ENCODE measurements at places on chromosomes 11 and 22.
A peak's percentile ranks its signal among the peaks of the same experiment; 100 is the strongest.

- no peak for DNase-seq
These were observed 37.9 kb upstream of the PRR5 start for GRCh38 chr22:44664149-44664548.

- DNase-seq: no peak
These were observed 72.2 kb downstream of the CWF19L2 start for GRCh38 chr11:107385361-107385981.

DNA sequence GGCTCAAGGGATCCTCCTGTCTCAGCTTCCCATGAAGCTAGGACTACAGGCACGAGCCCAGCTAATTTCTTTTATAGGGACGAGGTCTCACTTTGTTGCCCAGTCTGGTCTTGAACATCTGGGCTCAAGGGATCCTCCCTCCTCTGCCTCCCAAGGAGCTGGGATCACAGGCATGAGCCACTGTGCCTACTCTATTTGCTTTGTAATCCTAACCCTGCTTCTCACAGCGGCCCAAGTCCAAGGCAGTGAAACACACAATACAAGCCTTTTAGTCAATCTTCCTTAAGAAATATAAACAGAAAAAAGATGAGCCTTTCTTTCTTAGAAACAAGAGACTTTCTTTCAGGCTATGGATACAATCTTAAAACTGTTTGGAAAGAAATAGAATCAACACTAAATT is 115.2 kb upstream of the SORL1-AS1 start:
- no peak for DNase-seq

DNA sequence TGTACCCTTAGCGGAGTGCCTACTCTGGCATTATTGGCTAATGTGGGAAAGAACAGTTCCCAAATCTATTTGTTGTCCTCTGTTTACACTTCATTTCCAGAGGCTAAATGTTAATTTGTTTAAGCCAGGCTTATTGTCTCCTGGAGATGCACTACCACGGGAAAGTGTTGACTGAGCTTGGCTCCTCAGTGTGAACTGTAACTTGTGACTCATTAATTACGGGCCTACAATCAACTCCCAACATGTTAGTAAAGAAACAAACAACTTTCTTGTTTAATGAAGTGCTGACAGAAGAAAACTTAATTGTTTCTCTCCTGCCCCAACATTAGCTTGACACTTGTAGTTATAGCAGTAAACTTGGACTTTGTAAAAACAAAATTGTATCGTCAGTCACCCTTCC is 130.4 kb downstream of the ATXN10 start:
- no peak for DNase-seq

DNA sequence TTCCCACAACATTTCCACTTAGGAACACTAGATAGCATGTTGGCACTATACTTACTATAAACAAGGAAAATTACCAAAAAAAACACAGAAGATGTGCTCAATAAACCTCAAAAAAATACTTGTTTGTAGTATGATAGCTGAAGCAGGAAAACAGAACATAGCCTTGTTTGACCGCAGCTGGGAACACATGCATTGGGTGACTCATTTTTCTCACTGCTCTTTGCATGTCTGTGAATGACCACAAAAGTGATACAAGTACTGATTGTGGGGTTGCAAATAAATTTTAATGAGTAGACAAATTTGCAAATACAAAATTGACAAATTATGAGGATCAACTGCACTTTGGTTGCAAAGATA is 22.8 kb upstream of the GUCY1A2 start:
- no peak for DNase-seq

GRCh38 chr11:65157336-65157735 is 12.7 kb upstream of the SPDYC start:
- no peak for DNase-seq

DNA sequence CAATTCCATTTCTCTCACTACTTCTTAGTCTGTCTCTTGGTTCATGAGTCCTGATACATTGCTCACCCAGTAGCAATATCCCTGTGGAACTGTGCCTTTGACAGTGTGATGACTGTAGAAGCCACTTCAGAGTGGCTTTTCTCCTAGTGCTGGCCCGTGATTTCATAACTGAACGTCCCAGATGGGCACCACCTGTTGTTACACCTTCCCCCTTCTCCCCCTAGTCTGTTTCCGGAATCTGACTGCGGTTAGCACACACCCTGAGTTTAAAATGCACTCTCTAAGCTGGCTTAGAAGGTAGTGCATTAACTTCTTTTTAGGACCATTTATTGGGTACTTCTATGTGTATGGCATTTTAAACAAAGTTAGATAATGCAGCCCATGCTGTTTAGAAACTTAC is 83.0 kb downstream of the ALX4 start:
- DNase-seq: no peak

DNA sequence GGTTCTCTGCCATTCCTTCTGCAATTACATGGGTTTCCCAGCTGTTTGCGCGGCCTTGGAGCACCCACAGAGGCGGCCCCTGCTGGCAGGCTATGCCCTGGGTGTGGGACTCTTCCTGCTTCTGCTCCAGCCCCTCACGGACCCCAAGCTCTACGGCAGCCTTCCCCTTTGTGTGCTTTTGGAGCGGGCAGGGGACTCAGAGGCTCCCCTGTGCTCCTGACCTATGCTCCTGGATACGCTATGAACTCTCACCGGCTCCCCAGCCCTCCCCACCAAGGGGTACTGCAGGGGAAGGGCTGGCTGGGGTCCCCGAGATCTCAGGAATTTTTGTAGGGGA is 2.6 kb downstream of the RCE1 start:
- no peak for DNase-seq

GRCh38 chr22:37077802-37078448 is 26.4 kb downstream of the KCTD17 start:
- DNase-seq: peak; percentile 26

- DNase-seq: peak; percentile 73
These were observed 36.5 kb upstream of the ANKK1 start for GRCh38 chr11:113351068-113351450.

DNA sequence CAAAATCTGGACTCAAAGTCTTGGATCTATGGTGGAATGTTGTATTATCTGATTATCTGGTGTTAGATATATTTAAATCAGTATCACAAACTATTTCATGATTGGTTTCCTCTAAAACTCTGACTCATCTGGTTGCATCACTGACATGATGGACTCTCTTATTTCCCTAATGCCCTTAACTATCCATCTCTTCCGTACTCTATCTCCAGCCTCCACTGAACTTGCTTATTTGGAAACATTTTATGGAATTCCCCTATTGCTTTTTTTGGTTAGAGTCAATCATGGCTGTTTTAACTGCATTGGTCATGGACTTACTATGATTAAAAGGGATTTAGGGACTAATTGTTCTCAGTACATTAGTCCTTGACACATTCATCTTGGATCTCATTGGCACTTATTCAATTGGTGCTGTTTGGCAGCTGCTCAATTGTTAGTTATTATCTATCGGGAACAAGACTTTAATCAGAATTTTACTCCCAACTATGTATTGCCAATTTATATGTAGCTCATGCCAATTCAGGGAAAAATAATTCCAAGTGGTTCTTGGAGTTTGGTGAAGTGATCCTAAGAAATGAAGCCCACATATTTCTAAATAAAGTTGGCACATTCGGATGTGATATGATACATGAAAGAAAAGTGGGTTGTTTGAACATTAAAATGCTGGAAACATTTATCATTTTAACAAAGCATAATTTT is 942.0 kb upstream of the CCDC90B start:
- DNase-seq: no peak

DNA sequence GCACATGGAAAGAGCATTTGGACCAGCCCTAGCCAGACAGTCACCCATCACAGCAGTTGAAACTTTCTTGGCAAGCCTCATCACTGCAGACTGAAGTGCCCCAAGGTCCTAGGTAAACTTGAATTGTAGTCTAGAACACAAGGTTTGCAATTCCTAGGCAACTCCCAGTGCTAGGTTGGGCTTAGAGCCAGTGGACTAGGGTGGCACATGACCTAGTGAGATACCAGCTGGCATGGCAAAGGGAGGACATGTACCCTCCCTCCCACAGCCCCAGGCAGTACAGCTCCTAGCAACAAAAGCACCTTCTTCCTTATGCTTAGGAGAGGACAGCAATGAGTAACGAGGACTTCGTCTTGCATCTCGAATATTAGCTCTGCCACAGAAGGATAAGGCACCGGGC is 889.5 kb downstream of the JRKL start:
- DNase-seq: no peak

- no peak for DNase-seq
These were observed 10.8 kb downstream of the SUN2 start for GRCh38 chr22:38744981-38745380.

- no peak for DNase-seq
These were observed 104.0 kb downstream of the PDE2A start for GRCh38 chr11:72569966-72570892.

GRCh38 chr11:47399860-47400767 is 8.3 kb upstream of the SLC39A13 start:
- no peak for DNase-seq

DNA sequence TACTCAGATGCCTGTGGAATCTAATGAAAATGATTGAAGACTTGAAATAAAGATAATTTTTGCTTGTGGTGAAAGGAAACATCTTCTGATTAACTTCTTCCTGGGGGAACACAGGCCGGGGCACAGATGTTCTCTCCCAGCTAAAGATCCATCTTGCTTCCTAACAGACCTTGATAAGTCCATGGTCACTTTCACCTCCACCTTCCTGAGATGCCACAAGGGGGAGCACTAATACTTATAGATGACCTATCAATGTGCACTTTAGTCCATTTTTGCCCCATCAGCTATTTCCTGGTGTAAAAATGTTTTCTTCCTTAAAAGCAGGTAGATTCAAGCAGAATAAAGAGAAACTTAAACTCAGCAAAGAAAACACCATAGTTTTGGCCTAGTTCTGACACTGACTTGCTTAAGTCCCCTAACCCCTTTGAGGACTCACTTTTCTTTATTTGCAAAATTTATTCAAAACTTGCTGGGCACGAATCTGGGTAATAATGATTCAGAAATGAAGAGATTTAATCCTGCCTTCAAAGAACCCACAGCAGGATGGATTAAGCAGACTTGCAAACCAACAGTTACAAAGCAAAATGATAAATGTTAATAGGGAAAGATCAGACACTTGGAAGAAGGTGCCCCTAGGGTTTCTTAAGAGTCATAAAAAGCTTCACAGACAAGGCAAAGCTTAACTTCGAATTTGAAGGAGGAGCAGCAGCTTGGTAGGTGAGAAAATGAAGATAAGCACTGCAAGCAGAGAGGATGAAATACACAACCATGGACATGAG is 158.7 kb downstream of the RAB38 start:
- peak; percentile 79 for DNase-seq

- no peak for DNase-seq
These were observed 10.5 kb downstream of the PIWIL3 start for GRCh38 chr22:24763872-24764485.

GRCh38 chr11:125569915-125570621 is 791 bp downstream of the EI24 start:
- no peak for DNase-seq

- no peak for DNase-seq
These were observed 8.7 kb downstream of the DRAP1 start for GRCh38 chr11:65927904-65928397.

GRCh38 chr11:32003335-32003734 is 87.5 kb upstream of the RCN1 start:
- no peak for DNase-seq

DNA sequence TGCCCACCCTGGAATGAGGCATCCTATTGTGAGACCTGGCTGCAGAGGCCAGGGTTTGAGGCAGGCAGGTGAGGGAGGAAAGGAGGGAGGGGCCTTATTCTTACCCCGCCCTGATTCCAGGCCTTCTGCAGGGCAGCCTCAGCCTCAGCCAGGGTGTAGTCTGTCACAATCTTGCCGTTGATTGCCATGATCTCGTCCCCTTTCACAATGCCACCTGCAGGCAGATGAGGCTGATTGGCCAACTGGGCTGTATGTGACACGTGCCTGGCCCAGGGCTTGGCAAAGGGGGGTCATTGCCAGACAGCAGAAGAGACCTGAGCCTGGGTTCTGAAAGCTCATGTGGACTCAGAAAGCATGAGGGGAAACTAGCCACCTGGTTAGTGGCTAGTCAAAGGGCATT is 21.4 kb upstream of the ABCC8 start:
- peak; percentile 68 for DNase-seq

GRCh38 chr22:44870021-44870420 is 117.6 kb downstream of the ARHGAP8 start:
- DNase-seq: no peak

- DNase-seq: no peak
These were observed 15.2 kb downstream of the ATXN10 start for GRCh38 chr22:45686836-45687235.

DNA sequence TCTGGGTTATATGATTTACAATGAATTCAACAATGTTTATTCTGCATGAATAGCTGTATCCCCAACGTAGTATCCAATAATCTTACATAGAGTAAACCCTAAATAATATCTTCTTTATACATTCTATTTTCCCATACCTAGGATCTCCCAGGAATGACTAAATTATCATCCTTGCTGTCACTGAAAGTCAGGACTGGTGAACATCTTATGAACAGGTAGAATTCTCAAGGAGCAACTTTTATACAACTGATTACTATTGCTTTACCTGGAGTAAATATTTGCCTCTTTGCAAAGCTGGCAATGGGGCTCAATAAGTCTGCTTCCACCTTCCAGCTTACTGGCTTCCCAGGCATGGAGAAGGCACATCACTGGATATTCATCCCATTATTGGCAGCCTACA is at the start of gene OR51B6:
OR51B6 (plus strand) TSS at position 301 of the 400 bp plus-strand sequence; CDS start at position 301, 0 bp downstream.
- DNase-seq: no peak

- DNase-seq: no peak
These were observed 9.4 kb upstream of the FBLN1 start for GRCh38 chr22:45493286-45493771.

- DNase-seq: no peak
These were observed 684 bp downstream of the MRGPRX2 start for GRCh38 chr11:19059833-19060232.

GRCh38 chr11:10494636-10495463 is 39.8 kb downstream of the AMPD3 start:
- DNase-seq: no peak

DNA sequence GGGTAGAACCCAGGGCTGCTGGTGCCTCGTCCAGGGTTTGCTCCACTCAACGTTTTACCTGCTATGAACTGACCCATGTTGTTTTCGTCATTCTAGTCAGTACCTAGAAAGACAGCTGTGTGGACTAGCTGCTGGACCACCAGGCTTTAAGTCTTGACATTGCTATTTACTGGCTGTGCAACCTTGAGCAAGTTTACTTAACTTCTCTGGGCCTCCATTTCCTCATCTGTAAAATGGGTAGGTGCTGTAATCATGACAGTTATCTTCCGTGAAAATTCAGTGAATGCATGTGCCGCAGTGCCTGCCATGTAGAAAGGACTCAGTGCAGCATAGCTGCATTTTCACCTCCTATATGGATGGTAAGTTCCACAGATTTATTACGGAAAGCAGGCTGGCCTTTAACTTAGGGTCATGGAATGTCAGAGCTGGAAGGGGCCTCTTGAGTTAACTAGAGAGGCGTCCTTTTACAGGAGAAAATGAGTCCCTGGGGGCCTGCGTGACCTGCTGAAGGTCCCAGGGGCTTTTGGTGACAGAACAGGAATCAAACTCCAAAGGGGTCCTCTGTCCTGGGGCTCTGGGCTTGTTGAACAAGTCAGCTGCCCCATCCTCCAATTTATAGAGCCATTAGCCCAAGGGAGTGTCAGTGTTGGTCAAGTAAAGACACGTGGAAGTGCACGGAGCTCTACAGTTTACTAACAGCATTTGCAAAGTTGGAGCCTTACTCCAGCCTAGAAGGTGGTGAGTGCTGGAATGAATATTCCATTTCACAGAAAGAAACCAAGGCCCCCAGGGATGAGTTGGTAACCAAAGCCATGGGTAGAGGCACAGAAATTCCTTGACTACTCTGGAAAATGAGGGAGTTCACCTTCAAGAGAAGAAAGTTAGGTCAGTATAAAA is 12.0 kb upstream of the MALAT1 start:
- no peak for DNase-seq
